Left hindlimb (tissue), 1 donor: ENCODE measurements at places on chromosomes 12 and 14.

DNA sequence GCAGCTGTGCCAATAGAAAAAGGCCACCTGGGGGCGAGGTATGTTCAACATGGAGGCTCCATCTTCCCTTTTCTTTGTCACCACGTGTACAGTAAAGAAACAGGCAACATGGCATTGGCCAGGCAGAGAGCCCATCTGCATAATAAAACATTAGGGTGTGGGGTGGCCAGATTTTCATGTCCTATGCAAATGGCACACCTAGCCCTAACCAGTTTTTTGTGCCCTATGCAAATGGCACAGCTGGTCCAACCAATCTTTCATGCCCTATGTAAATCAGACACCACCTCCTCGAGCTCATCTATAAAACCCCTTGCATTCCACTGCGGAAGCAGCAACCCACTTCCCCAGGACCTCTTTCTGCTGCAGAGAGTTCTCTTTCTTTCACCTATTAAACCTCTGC is 149.1 kb upstream of the RGS6 start:
- no peak for DNase-seq

GRCh38 chr12:114439817-114440216 is 33.9 kb upstream of the TBX5 start:
- DNase-seq, result no peak

DNA sequence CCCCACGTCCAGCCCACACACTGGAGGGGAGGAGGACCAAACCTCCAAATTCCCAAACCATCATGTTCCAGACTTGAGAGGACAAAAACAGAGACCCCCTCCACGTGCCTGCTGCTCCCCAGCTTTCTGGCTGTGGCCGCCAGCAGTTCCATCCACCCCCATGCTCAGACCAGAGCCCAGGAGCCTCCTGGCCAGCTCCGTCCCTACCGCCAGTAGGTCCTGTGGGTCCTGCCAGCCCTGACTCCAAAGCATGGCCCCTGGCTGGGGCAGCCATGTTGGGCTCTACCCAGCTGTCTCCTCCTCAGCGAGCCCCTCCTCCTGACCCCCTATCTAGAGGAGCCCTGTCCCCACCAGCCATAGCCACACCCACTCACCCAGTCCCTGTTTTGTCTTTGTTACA is 227.3 kb upstream of the RTL1 start:
- DNase-seq, result peak; percentile 17

DNA sequence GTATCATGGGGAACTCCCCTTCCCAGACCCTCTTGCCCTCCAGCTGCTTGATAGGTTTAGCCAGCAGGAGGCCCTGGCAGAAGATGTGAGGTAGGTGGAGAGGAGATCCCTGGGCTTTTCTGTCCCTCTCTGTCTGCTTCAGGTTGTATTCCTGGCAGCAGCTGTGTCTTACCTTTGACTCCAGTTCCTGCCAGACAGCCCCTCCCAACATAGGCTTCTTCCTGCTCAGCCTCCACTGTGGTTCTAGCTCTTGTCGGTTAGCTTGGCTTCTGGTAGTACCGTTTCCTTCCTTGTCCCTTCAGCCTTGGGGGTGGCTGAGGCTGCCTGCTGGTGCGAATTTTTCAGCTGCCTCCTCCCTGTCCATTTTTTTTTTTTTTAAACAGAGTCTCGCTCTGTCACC is 215.7 kb upstream of the CRY1 start:
- no peak for DNase-seq

DNA sequence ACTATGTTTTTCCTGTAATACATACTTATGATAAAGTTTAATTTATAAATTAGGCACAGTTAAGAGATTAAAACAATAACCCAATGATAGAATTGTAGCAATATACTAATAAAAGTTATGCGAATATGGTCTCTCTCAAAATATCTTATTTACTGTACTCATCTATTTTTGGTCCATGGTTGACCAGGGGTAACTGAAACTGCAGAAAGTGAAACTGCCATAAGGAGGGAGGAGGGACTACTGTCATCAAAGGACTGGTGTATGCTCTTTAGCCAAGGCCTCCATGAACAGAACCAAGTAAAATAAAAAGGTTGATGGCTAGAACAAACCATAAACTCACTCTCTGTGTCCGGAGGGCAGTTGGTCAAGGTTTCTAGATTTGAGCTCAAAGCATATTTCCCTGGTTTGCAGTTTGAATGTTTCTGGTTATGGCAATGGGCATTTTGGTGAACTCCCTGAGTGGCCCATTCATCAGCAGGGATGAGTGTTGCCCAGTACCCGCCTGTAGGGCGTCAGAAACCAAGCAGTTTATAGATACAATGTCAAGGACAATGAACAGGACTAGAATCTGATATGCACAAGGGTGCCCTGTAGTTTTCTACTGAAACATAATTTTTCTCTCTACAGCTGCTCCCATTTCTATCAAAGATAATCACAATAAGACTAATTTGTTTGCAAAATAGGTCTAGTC is 19.8 kb downstream of the LEMD3 start:
- no peak for DNase-seq

DNA sequence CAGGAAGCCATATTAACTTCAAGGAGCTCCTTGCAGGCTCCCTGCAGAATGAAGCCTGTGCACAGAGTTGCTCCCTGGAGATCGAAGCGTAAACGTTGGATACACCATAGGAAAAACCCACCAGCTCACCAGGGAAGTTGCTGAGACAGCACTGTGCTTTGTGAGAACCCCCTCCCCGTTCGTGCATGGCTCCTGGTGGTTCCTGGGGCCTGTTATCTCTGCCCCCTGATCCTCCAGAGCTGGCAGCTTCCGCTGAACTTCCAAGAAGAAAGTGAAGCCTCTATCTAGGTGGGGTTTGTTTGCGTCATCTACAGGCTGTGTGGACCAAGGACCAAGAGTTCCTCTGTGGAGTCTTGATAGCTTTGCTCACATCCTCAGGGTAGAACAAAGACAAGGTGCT is 2.4 kb upstream of the CCDC85C start:
- DNase-seq, result no peak

GRCh38 chr14:106013879-106014376 is 487.5 kb downstream of the TMEM121 start:
- DNase-seq, result no peak

DNA sequence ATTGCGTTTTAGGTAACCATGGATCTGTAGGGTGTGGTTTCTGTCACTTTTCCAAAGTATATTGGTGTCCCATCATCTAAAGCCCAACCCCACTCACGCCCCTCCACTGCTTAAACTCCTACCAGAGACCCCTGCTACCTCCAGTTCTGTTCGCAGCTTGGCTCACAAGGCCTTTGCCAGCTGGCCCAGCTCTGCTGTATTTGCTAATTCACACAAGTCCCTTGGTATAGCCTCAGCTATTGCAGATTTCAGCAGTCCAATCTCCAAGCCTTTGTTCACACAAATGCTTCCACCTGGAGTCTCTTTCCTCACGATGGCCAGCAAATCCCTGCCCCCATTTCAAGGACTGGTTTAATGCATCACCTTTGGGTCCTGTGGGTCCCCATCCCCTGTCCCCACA is 24.2 kb downstream of the ISCA2 start:
- DNase-seq, result no peak

DNA sequence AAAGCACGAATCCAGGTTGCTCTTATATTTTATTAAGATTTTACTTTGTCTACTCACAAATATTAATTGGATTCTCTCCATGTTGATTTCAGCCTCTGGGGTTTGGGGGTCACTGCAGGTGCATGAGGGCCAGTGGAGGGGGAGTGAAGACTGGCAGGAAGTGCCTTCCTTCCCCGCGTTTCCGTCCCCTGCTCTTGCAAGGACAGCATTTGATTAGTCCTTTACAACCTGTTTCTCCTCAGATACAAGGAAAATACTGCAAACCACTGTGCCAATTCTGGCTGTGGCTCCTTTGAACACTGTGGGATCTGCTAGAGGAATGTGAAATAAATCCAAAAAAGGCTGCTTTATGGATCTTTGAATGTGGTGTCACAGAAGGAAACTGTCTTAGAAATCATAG is 291.8 kb downstream of the ETNK1 start:
- no peak for DNase-seq

DNA sequence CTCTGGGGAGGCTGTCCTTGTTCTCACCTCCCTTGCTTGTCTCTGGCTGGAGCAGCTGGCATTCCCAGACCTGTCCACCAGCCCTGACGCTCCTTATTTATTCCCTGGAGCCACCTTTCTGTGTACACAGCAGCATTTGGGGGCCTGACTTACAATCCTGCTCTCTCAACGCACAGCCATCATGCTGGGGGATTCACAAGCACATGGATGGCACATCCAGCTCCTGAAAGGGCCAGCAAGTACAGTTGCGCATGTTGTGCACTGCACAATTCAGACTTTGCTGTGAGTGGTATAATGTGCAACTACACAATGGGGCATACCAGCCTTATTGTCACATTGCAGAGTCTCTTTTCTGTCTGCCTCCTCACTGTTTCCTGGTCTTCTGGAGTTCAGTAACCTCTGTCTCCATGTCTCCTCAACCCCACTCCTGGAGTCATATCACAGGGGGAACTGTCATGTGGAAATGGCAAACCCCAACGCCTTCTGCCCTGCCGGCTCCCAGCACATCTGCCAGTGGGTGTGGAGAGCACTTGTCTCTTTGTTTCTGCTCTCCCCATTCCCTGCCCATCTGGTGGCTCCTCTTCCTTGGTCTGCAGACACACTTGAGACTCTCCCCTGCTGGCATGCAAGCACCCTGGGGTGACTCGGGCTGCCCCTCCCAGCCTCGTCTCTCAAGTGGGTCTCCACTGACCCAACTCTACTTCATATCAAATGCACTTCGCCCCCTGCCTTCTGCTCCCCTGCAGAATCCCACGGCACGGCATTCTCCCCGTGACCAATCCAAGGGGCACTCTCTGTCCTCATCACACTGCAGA is 41.2 kb upstream of the MEG3 start:
- no peak for DNase-seq

DNA sequence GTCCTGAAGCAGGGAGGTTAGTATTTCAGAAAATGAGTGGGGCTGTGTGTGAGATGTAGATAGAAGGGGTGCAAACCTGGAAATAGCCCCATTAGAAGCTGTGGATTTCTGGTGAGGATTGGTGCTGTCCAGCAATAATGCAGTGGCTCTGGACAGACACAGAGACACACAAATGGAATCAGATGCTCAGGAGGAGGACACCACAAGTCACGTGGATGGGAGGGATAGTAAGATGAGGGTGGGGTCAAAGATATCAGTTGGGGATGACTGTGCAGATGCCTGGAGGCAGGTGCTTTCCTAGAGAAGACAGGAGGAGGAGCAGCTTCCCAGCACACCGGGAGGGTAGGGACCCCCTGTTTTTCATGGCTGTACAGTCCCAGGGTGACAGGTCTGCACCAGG is 136.5 kb downstream of the PLXNC1 start:
- DNase-seq, result no peak

DNA sequence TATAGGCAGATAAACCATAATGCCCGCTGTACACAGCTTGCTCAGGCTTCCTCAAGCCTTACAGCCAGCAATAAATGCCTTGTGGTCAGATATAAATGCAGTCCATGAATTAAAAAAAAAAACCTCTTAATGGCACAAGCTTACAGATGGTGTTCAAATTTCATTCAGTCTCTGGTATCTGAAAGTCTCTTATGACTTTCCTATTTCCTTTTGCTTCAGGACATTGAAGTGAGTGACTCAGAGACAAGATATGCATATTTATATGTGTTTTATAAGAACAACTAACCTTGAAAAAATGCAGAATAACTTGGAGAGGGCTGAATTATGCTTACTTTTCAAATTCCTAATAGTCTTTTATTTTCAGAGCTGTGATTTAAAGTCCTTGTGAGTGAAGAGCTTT is 426.9 kb upstream of the MIS18BP1 start:
- no peak for DNase-seq

- DNase-seq, result no peak
These were observed 17.9 kb upstream of the RAB3IP start for GRCh38 chr12:69720750-69721149.

GRCh38 chr12:57467915-57468314 is 8.3 kb downstream of the GLI1 start:
- DNase-seq, result peak; percentile 16

DNA sequence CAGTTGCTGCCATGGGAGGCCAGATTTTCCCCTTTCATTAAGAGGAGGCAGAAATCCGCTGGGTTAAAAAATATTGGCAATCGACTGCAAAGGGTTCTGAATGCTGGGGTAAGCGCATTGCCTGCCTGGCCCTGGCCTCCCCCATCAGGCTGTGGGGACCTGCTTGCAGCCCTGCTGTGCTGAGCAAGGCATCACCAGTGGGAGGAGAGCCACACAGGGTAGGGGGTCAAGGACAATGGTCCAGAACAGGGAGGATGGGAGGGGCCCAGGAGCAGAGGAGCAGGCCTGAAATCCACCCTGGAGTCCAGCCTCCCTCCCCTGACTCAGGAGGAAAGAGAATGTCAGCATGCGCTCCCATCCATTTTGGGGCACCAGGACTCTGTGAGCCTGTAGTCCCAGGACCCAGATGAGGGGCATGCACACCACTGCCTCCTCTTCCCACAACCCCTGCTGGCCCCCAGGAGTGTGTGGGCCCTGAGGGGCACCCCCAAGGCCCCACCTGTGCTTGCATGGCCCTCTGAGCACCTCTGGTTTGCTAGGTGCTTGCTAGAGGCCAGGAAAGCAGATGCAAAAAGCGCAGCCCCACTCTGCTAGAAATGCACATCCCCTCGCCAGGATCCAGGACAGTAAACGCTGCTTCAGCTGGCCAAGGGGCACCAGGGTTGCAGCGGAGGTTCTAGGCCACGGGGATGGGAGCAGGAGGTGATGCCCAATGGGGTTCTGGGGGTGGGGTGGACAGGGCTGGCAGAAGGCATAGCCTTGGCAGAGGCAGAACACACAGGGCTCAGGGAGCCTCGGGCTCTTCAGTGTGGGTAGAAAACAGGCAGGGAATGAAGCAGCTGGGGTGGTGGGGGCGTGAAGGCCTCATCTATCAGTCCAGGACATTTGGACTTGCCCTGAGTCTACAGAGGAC is 14.6 kb downstream of the TESC start:
- DNase-seq, result no peak

DNA sequence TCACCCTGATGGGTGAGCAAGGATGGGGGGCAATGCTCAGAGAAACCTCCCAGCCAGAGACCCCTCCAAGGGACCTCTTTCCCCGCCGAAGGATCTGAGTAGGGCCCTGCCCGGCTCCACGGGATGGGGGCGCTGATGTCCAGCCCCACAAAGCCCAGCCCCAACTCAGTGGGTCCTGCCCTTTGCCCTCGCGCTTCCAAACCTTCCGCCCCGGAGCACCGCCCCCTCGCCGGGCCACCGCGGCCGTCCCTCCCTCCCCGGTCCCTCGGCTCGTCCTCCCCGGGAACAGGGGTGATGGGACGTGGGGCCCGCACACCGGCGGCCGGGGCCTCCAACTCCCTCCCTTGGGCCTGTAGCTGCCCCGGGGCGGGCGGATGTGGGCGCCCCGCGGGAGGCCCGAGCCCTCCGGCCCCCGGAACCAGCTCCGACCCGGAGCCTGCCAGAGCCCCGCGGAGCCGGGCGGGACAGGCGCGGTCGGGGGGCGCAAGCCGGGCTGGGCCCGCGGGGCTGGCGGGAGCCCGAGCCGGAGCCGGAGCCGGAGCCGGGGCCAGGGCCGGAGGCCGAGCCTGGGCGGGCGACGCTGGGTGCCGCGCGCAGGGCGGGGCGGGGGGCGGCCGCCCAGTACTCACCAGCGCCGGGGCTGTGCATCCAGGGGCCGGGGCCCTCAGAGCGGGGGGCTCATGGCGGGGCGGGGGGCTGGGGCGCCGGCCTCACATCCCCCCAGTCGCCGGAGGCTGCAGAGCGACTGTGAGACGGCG is 386 bp downstream of the HDAC7 start:
- DNase-seq, result no peak
